NCI-H187 (cell line): ENCODE measurements at places on chromosomes 5 and 9.

DNA sequence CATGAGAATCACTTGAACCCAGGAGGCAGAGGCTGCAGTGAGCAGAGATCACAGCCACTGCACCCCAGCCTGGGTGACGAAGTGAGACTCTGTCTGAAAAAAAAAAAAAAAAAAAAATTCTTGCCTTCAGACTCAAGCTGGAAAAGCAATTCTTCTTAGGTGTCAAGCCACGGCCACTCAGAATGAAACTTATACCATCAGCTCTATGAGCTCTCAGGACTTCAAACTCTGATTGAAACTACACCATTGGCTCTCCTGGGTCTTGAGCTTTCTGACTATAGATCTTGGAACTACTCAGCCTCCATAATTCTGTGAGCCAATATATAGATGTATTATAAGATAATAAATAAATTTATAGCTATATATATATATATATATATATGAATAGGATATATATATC is 12.9 kb upstream of the FGF10 start:
- no peak for DNase-seq

GRCh38 chr9:10700291-10700690 is 87.5 kb upstream of the PTPRD start:
- no peak for DNase-seq

DNA sequence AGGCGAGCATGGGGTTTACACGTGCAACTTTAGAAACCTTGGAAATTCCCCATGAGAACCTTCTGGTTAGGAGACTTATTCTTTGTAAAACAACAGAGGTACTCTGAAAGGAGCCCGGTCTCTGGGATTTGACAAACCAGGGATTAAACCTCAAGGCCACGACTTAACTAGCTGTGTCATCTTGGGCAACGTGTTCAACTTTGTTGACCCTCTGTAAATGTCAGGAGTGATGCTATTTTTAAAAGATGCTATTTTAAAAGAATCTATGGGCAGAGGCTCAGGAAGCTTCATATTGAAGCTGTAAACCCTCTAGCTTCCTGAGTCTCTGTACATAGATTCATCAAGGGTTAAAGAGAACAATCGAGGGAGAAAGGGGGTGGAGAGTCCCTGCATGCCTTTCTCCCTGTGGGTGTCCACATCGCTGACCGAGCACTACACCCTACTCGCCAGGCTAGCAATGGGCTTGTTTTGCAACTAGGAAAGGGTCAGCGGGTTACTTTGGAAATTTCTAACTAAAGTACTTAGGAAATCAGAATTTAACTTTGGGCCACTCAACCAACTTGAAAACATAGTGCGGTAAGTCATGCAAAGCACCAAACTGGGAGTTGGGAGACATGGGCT is 2.1 kb downstream of the SLC36A2 start:
- DNase-seq = no peak

GRCh38 chr5:35804841-35805240 is 51.9 kb upstream of the IL7R start:
- DNase-seq = no peak

GRCh38 chr9:122055701-122056100 is 37.4 kb downstream of the TTLL11 start:
- DNase-seq = no peak

DNA sequence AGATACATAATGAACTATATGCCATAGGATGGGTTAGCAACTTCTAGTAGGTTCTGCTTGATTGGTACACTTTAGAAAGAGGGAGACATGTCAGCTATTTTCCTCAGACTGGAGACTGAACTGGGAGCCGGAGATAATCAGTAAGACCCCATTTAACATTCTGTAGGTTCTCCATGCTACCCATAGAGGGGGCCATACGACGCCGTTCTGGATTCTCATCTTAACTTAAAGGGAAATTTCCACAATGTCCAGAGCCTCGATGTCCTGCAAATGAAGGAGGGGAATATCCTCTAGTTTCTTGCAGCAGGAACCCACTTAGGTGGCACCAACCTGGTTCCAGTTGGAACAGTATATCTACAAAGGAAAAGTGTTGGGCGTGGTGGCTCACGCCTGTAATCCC is 22.3 kb upstream of the NPM1 start:
- DNase-seq = no peak

GRCh38 chr5:475704-476101 is 32.7 kb downstream of the EXOC3 start:
- no peak for DNase-seq

GRCh38 chr5:139177809-139178588 is 20.2 kb downstream of the SIL1 start:
- DNase-seq = no peak

DNA sequence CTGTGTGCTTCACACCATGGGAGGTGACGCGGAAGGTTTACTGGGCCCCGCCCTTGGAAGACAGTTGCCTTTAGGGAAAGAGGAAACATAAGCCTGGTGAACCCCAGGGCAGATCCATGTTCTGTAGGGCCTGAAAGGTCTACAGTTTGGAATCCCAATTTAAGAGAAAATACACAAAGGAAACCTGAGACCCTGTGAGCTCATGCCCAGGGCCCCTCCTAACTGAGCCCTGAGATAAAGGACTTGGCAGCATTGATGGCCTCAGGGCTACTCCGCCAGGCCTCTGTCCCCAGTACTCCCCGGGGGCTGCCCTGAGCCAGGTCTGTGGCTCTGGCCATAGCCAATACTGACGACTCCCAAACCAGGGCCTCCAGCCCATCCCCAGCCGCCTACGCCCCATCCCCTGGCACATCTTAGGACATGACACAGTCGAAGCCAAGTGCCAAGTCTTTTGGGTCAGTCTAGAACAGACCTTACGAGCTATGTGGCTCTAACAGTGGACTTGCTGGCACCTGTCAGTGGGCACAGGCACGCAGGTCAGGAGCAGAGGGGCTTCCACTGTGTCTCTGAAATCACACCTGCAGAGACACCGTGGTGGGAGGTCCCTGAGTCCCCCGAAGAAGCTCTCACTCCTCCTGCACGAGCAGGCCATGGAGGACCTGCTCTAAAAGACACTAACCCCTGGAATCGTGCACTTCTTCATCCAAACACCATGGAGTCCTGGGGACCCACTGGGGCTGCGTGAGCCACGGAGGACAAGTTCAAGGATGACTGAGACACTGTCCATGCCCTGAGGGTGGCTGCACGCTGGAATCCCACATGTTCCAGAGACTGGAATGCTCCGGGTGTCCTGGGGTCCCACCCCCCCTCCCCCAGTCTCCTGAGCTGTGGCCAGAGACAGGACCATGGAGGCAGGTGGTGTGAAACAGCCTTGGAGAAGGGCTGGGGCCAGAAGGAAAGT is 40.3 kb upstream of the BARHL1 start:
- DNase-seq = no peak

DNA sequence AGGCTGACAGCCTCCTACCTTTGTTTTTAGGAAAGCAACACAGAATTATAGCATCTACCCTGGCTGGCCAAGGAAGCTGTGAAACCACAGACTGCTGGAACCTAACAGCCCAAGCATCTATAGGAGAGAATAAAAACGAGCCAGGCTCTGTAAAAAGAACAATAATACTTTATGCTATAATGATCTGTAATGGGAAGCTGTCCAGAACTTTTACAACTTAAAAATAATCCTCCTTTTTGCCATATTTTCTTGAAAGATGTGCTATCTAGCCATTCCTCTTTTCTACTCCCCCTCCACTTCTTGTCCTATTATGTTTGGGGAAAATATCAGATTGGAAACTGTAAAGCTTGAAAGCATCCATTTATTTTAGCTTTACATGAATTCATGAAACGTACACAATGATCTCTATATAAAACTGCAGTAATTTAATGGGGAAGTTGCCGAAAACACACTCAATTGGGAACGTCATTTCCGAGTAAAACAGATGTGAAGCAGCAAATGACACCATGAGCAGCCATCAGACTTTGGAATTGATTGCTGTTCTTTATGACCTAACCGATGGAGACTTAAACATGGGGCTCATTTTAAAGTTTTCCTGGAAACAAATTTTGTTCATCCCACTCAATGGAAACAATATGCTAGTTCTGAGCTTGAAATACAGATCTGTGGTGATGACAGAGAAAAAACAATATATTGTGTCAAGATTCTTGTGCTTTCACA is 450.3 kb upstream of the CLINT1 start:
- DNase-seq = no peak

DNA sequence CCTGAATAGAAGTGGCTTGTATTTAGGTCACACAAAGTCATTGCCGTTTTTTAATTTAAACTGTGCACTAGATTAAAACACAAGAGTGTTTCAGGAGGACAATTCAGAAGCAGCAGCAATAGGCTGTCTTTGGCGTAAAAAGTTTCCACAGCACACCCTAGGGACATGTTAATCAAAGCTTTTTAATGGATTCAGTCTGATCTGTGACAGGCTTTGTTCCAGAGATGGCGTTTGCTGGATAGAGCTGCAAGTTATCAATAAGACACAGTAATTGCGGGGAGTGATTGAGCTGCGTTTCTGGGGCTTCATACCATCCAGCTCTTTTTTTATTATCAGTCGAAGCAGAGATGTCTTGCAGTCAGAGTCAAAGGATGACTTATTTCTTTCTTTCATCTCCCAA is 300.3 kb downstream of the ZNF608 start:
- DNase-seq = no peak

GRCh38 chr9:127924736-127925444 is 5.7 kb downstream of the PIP5KL1 start:
- no peak for DNase-seq

DNA sequence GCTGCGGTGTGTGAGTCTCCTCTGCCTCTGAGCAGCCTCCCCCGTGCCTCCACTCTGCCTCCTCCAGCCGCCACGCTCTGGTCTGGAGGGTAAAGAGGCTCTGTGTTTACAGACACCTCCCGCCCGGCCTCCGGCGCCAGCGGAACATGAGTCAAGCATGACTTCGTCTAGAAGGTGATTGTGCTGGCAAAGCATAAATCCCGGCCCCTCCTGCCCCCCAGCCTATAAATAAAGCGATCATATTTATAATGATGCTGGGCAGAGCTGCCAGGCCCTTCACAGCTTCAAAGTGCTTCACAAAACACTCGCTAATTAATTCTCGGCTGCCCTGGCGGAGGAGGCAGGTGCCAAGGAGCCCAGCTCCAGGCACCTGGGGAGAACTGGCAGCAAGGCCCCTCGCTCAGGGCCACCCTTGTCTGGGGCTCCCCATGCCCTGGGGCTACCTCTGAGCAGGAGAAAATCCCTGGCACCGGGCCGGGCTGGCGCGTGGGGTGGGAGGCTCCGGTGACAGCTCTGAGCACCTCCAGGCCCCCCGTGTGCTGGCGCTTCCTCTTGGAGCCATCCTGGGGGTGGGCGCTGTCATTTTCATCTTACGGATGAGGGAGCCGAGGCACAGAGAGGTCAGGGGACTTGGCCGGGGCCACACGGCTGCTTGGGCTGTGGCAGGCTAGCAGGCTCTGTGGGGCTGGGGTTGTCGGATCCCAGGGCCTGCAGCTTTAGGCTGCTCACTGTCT is 87.8 kb downstream of the RXRA start:
- DNase-seq = peak; percentile 91

- no peak for DNase-seq
These were observed 333.5 kb downstream of the CHSY3 start for GRCh38 chr5:130237721-130238120.

DNA sequence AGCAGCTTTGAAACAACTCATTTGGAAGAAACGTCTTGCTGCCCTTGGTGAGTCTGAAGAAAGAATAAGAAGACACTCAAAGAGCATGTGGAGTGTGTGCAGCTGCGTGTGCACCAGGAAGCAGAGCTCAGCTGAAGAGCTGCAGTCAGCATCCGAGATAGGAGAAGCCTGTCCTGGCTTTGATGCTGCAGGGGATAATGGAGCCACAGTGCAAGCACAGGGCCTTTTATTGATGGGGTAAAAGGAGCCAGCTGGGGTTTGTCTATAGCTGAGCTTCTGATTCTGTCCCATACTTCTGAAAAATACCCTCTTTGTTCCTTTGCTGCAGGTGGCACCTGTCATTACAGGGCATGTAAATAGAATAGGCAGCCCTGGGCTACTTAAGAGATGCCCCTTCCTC is 375.7 kb upstream of the ZNF462 start:
- no peak for DNase-seq

GRCh38 chr5:45686620-45687019 is 9.6 kb downstream of the HCN1 start:
- DNase-seq = no peak

DNA sequence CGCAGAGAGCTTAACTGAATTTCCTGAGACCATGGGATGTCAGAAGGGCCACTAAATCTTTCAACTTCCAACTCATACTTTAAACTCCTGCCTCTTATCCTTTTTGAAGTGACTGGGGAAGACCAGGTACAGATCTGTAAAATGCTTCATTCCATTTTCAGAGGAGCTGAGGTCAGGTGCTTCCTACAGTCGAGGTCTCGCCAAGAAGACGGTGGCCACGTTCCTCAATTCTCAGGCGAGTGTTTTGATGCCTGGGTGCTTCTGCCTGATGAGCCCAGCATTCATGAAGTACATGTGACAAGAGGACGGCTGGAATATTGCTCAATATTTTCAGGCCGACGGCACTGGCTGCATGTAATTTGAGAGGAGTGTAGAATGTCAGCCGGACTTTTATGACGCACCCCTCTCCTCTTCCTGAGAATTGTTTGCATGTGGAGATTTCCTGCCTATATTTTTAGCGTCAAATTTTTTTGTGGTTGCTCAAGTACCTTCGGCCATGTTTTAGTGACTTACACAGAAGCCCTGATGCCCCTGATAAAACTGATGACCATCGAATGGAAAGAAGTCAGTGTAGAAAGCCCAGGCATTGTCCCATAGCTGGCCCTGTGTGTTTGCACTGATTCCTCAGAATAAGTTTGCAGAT is 38.8 kb upstream of the GLRX start:
- DNase-seq = no peak

DNA sequence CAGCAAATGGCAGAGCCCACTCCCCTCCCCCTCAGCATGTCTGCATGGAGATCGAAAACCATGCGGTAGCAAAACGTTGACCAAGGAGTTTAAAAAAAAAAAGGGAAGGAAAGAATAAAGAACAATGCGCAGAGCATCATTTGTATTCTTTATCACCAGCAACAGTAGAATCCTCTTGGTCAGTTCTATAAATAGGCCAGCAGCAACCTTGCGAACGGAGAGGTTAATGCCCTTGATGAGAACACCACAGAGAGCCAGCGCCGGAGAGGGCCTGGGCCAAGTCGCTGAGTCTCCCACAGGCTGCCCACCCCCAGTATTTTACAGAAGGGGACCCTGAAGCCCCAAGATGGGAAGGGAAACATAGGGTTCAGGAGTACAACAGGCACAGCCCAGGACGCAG is 22.7 kb downstream of the WHRN start:
- no peak for DNase-seq

DNA sequence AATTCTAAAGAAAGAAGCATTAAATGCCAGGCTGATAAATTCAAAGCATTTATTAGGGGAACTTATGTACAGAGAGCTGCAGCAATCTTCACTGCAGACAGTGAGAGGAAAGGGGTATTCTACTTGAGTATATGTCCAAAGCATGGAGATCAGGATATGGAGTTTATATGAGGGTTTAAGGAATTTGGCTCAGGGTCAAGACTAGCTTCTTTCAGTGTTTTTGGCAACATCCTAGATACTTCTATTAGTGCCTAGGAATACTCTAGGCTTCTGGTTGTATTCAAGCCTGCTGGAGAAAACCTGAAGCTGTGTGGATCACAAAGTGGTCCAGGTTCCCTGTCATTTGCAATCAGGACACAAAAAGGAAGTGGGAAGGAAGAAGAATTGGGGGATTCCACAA is 194.6 kb downstream of the CETN3 start:
- DNase-seq = no peak
